ENCODE measurements at places on chromosomes 13 and 19.

- DNase-seq = no peak
Observed at GRCh38 chr19:3065675-3066357, 3.5 kb upstream of the TLE5 start.

DNA sequence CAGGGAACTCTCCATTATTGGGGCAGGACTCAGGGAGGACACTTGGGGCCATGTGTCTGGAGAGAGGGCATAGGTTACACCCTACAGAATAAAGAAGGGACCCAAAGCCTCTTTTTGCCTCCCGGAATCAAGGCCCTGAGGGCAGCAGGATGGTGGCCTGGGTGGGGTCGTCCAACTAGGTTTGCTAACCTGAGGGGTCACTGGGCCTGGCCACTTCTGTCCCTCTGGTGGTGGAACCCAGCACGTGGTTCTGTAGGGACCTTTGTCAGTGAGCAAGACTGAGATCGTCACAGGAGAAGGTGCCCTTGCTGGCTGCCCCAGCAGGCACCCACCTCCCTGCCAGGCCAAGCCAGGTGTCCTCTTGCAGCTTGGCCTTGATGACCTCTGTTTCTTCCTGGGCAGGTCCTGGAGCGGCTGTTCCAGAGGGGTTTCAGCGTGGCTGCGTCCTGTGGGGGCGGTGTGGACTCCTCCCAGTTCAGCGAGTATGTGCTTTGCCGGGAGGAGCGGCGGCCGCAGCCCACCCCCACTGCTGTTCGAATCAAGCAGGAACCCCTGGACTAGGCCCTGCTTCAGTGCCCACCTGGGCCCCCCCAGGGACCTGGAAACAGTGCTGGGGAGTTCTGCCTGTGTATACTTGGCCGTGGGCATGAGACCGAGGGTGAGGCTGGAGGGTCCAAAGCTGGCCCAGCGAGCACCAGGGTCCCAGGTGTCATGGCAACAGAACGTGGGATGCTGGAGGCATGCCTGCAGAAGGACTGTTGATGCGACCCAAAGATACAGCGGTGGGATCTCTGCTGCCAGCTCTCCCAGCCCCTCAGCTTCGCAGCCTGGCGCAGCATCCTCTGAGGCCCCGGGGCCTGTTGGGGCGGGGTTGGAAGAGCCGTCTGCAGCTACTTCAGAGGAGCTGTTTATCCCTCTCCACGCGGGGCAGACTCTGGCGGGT lies 16.0 kb downstream of the KCTD15 start:
- DNase-seq = no peak

DNA sequence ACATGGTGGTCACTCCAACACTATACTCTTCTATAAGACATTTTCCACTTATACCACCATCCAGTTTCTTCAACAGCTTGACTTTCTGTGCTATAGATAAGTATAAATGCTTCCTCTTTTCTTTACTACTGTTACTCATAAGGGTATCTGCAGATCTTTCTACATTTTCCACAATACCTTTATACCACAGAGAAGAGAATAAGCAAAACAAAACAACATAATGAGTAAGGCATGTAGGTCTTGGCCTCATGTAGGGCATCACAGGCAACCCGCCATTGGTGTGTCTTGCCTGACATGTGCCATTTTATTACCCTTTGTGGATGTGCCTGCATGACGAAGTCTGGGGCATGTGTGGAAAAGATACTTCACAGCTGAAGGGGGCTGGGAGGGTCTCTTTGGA lies 265.3 kb upstream of the STARD13 start:
- DNase-seq = no peak

- no peak for DNase-seq
Observed at GRCh38 chr19:18278521-18279265, 2.7 kb downstream of the JUND start.

DNA sequence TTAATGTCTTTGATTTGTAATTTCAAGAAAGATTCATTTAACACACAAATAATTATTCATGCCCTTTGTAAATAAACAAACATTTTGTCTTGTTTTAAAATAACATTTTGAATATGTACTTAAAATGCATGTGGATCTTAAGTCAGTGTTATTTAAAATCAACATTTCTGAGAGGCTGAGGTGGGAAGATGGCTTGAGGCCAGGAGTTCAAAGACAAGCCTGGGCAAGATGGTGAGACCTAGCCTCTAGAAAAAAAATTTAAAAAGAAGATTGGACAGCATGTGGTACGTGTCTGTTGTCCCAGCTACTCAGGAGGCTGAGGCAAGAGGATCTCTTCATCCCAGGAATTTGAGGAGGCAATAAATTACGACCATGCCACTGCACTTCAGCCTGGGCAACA lies 1268.2 kb downstream of the SLITRK1 start:
- DNase-seq = no peak

DNA sequence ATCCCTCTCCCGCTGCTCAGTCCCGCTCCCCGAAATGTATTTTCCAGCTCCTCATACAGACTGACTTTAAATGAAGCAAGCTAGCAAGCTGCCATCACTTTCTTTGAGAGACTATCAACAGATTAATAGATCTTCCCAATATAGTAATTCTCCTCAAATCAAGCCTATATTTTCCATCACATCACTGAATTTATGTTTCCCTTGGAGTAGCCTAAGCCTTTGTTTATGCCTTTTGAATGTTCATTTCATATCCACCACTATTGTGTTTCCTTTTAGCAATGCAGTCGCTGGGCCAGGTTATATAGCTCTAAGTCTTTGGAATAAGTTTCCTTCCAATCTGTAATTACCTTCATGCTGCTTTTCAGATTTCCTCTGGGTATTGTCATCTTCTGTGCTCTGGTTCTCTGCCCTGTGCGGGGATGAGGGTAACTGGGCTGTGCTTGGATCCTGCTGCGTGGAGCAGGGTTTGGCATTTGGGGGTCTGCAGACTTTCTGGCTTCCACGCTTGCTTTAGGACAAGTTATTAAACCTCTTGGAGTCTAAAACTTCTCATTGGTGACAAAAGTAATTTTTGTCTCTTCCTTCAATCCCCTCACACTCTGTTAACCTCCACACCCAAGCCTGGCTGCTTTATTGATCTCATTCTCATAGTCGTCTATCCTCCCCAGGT lies 256.9 kb downstream of the DLEU7 start:
- no peak for DNase-seq

- DNase-seq = peak; percentile 89
Observed at GRCh38 chr13:27556109-27556508, 64.2 kb downstream of the LNX2 start.

DNA sequence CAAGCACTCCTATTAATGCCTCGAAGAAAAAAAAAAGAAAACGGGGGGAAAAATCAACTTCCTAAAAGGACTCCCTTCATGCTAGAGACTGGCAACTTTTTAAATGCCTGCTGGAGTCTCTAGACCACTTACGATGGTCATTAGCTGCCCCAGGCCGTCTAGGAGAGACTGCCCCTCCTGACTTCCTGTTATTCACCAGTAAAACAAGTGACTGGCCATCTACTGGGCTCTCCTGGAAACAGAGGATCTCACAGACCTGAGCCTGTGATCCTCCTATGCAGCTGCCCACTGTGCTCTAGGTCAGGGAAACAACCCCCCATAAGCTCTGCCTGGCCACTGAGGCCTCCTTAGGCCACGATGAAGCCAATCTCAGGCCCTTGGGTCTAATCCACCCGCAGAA lies 7.4 kb downstream of the ZNF266 start:
- DNase-seq = no peak

DNA sequence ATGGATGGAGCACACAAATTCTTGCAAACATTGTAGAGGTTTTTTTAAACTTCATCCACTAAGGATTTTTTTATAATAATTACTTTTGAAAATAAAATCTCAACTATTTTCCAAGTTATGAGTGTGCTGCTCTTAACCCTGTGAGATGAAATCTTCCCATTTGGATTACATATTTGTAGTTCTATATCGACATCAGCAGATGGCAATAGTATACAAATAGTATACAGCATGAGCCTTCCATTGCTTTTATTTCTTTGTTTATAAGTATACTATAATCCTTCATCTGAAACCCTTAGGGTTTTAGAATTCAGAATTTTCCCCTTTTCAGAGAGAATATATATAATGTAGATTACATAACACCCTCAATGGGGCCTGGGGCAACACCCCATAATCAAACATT lies 70.5 kb downstream of the GJA3 start:
- DNase-seq = no peak

DNA sequence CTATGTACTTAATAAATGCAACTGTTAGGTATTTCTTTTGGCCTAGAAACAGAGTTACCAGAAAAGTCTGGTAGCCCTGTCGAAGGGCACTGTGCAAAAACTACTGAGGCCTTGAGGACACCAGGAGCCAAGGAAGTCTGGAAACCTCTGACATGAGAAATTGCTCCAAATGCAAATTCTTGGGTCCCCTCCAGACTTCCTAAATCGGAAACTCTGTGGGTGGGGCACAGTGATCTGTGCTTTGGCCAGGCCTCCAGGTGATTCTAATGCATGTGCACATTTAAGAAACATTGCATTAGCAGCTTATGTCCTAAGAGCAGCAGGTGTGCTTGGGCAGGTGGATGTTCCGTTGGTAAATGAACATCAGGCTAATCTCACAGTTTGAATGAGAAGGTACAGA lies 50.0 kb downstream of the STARD13 start:
- DNase-seq = no peak

DNA sequence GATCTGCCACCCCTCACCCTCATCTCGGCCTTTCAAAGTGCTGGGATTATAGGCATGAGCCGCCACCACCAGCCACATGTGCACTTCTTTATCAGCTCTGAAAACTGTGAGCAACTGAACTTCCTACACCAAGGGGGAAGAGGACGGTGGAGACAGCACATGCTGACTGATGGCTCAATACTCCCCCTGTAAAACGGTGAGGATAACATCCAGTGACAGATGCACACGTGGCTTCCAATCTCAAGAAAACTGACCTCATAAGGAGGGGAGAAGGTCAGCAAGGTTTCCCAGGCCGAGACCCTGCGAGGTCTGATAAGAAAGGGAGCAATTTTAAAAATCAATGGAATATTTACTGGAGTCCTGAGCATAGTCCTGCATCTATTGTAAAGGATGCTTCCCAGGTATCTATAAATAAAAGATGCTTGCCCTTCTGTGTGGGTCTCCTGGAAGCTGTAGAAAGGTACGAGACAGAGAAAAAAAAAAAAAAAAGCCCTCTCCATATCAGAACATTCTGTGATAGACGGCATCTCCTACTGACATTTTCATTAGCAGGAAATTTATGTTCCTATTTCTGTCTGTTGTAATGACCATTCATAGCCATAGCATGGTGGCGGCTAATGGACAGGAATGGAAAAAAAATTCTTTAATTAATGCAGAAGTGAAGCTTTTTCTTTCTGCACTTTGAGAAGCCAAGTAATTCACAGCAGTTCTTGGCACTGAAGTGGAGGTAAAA lies 385.1 kb downstream of the ZNF536 start:
- DNase-seq = no peak

DNA sequence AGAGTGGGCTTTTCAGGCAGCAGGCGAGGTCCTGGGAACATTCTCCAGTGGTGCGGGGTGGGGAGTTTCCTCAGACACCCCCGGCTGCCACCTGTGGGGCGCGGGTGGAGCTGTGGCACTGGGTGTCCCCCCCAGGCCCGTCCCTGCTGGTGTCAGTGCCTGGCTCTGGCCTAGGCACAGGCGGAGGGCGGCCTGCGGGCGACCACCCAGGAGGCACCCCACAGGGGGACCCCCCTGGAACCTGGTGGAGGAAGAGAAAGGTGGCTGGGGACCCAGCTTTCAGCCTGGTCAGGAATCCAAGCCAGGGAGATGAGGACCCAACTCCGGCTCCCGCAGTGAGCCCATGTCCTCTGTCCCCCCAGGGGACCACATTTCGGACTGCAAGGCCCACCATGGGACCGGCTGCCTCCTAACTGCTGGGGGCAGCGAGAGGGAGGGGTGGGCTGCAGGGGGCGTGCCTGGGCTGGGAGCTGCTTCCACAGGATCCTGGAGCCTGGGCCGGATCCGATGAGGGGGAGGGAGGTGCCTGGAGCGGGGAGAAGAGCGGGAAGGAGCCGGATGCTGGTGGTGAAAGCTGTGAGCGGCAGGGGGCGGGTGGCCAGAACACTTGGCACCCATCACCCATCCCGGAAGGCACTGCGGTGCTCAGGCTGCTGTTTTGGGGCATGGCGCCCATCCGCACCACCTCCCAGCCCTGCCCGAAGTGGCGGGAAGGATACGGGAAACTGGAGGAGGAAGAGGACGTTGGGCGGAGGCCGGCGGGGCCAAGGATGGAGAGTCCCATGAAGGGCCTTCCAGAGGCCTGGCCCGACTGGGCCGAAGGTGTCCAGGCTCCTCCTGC lies 5.5 kb upstream of the CTXN1 start:
- DNase-seq = no peak

GRCh38 chr19:54207676-54207982 lies 7.0 kb downstream of the RPS9 start:
- DNase-seq = no peak

GRCh38 chr13:61135583-61135982 lies 280.1 kb downstream of the PCDH20 start:
- no peak for DNase-seq

Data from stromal cell of bone marrow (primary cell).